ENCODE measurements at places on chromosomes 12 and 14.

DNA sequence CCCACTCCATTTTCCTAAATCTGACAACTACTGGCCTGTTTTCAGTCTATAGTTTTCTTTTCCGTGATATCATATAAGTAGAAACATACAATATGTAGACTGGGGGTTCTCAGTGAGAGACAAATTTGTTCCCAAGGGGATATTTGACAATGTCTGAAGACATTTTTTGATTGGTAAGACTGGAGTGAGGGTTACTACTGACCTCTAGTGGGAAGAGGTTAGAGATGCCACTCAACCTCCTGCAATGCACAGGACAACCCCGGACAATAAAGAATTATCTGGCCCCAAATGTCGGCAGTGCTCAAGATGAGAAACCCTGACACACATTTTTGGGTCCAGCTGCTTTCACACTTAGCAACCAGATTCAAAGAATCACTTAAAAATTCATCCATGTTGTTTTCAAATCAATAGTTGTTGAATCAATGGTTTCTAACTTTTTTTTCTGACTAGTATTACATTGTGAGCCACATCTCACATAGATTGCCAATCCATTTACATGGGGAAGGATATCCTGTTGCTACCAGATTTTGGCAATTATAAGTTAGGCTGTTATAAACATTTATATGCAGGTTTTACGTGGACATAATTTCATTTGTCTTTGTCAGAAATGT, 307.1 kb downstream of the RPL10L start:
- peak; percentile 13 for DNase-seq

DNA sequence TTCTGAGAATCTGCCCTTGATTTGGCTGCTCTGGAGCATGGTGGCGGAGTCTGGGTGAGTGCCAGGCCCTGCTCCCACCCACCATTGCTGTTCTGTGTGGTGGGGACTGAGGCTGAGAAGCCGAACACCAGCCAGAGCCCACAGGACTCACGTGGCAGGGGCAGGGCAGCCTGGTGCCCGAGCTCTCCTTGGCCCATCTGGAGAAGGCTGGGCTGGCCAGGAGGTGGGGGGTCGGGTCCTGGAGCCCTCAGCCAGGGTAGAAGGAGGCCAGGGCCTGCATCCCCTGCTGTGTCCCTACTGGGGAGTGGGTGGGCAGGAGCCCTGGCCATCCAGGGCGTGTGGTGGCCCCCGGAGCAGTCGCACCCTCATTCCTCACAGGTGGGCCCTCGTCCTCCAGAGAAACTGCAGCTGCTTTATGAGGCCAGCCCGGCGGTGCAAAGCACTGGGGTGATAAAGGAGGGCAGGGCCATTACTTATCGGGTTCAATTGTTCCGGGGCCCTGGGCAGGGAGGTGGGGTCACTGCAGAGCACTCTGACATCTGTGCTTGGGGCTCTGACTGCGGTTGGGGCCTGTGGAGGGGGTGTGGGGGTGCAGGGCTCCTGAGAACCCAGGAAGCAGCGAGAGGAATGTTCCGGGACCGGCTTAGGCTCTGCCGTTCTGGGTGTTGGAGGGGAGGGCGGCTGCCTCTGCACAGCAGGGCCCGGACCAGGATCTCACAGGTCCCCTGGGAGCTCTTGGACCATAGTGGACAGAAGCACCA, 217.5 kb upstream of the C14orf180 start:
- no peak for DNase-seq

- DNase-seq: no peak
These were observed 451.8 kb upstream of the STXBP6 start for GRCh38 chr14:25501749-25502148.

DNA sequence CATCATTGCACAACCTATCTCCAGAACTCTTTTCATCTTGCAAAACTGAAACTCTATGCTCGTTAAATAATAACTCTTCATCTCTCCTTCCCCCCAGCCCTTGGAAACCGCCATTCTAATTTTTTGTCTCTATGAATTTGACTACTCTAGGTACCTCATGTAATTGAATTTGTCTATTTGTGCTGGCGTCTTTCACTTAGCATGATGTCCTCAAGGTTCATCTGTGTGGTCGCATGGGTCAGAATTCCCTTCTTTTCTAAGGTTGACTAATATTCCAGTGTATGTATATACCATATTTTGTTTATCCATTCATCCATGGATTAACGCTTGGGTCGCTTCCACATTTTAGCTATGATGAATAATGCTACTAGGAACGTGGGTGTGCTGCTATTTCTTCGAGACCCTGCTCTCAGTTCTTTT, 80.1 kb downstream of the PLXNC1 start:
- no peak for DNase-seq

GRCh38 chr14:49908433-49908782, 15.5 kb downstream of the ARF6 start:
- no peak for DNase-seq

DNA sequence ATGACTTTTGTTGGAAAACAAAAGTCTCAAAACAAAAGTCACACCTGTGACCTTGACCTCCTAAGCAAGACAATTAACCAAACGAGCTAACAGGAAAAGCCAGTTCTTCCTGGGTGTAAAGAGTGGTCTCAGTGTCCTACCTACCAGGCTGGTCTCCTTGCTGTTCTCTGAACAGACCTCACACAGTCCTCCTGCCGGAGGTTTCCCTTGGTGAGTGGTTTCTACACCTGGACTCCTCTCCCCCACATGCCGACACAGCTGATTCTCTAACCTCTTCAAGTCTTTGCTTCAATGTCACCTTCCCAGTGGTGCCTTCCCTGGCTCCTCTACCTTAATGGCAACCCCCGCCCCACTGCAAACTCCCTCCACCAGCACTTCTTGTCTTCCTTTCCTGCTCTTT, 238.6 kb downstream of the ZFP36L1 start:
- DNase-seq: no peak

Measured in Panc1 (cell line).